ENCODE measurements at places on chromosomes 2 and 18. TPM values are rescaled to one million over a fixed set of nuclear protein-coding genes. Genes with fewer than 3 reads are reported as not detected.

The MC2R gene
- polyA plus RNA-seq = not detected

DNA sequence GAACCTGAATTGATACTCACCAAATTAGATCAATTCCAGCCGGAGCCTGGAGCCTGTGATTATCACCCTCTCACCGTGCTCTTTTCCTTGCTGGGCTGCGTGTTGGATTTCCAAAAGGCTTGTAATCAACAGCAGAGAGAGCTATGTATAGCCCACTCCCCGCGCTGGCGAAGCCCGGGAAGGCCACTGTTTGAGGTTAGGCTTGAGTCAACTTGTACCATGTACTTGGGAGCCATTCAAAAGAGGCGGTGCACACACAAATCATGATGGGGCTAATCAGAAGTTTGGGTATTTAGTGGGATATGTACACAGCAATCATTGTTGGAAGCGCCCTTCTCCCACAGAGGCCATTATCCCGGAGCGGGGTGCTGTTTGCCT is 151.6 kb downstream of the GLI2 start:
- DNase-seq = no peak

- no peak for DNase-seq
Measured at GRCh38 chr2:11679486-11680181, 9.6 kb upstream of the NTSR2 start.

The FBXO15 gene
- 1.2 TPM for polyA plus RNA-seq

The COPS7B gene
- 23.6 TPM for polyA plus RNA-seq

The HNMT gene
- not detected for polyA plus RNA-seq

DNA sequence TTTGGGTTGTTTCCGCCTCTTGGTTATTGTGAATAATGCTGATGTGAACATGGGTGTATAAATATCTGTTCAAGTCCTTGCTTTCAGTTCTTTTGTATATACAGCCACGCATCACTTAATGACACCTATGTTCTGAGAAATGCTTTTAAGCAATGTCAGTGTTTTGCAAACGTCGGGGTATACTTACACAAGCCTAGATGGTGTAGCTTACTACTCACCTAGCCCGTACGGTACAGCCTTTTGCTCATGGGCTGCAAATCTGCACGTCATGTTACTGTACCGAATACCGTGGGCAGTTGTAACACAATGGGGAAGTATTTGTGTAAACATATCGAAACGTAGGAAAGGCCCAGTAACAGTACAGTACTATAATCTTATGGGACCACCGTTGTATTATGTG is 12.4 kb downstream of the RALB start:
- DNase-seq = no peak

The BCL11A gene
- 0.18 TPM for polyA plus RNA-seq

DNA sequence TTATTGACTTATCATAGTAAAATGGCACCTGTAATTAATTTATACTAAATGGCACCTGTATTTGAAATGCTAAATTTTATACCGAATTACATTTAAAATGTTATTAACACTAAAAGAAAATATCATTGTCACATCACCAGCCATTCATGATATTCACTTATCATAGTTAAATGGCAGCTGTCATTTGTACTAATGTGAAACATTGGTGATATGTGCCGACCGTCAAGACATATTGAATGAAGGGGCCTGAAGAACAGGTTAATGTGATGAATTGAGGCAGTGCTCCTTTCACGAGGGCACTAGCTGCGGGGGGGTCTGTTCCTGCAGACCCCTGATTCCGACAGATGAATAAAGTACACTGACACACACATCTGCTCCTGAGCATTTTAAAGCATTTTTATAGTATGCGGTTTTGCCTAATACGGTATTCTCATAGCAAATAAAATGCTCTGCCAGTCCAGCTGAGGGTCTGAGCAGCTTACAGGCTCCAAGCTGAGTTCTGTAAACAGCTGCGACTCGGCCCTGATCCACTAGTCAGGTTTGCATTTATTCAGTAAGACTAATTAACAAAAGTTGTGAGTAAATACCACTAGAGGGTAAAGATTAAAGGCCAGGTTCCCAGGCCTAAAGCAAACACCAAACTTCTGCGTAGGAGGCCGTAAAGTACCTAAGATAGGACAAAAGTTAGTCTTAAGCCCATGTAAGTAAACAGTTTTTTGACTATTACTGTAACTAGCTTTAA is 593.4 kb upstream of the NETO1 start:
- no peak for DNase-seq

The OR6B2 gene
- polyA plus RNA-seq = not detected

- no peak for DNase-seq
Measured at GRCh38 chr2:119721904-119722303, 37.8 kb upstream of the PTPN4 start.

- DNase-seq = no peak
Measured at GRCh38 chr2:42049221-42050009, 1.6 kb downstream of the PKDCC start.

DNA sequence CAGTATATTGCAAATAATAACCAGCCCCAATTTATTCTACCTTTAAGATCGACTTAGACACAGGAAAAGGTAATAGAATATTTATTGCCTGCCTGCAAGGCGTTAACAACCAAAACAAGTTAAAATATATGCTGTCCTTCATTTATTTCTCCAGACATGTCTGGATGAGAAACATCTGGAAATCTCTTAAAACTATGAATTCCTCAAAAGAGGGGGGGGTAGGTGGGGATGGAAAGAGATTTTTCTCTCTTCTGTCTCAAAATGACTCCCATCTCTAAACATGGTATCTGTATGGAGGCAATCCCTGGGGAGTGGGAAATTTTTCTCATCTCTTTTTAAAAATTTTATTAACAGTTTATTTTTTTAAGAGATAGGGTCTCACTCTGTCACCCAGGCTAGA is 113.0 kb downstream of the CDH2 start:
- DNase-seq = no peak

DNA sequence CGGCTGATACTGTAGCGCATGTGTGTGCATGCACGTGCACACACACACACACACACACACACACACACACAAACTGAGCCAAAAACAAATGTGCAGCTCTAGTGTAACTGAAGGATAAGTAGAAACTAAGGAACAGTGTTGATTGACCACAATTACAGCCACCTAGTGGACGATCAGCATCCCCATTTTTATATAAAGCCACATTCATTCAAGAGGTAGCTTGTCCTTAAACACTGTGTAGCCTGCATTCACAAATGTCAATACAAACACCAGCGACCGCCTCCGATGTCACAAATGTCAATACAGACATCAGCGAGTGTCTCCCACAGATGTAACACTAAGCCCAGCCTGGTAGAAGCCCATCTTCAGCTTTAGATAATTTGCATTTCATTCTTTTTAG is 167.4 kb downstream of the PTGR3 start:
- DNase-seq = peak; percentile 15

The DUSP2 gene
- polyA plus RNA-seq = 47.2 TPM

DNA sequence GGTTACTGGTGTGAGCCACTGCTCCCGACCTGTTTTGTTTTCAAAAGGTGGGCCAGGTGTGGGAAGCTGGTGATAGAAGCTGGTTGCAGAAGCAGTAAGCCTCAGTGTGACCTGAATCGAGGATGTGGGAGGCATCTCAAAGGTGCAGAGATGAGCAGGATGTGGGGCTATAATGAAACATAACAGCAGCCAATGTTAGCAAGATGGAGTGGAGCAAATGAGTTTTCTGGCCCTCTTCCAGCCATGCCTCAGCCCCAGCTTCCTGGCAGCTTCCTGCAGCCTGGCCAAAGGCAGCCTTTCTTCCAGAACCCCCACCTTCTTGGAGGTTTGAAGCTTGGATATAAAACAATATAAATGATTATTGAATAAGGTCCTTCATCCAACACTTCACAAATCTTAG is 184.8 kb downstream of the NCK2 start:
- DNase-seq = peak; percentile 80

The CCBE1 gene
- not detected for polyA plus RNA-seq

GRCh38 chr18:72283148-72283925 is 260.8 kb downstream of the CBLN2 start:
- no peak for DNase-seq

GRCh38 chr2:131753640-131754561 is 226.2 kb downstream of the CCDC74A start:
- DNase-seq = no peak

DNA sequence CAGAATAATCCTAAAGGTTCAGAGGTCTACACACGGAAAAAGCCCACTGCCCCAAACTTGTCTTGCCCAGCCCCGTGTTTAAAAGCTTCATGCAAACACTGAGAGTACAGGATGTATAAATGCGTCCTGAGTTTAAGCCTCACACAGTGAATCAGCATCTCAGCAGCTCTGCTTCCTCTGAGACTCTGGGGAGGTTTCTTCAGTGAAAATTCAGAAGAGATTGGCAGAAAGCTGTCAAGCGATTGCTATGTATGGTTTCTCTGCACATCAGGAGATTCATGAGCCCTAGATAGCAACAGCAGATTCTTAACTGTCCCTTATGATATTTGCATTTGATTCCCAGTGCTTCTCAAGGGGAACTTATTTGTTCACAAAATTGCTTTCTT is 27.1 kb downstream of the CRACDL start:
- DNase-seq = no peak

GRCh38 chr2:12502759-12503158 is 214.0 kb upstream of the TRIB2 start:
- no peak for DNase-seq

The CNGA3 gene
- not detected for polyA plus RNA-seq

- no peak for DNase-seq
Measured at GRCh38 chr2:68216454-68217310, 35.6 kb downstream of the PPP3R1 start.

The CD302 gene
- 0.59 TPM for polyA plus RNA-seq

- DNase-seq = no peak
Measured at GRCh38 chr2:172885996-172886395, 150.4 kb downstream of the RAPGEF4 start.

DNA sequence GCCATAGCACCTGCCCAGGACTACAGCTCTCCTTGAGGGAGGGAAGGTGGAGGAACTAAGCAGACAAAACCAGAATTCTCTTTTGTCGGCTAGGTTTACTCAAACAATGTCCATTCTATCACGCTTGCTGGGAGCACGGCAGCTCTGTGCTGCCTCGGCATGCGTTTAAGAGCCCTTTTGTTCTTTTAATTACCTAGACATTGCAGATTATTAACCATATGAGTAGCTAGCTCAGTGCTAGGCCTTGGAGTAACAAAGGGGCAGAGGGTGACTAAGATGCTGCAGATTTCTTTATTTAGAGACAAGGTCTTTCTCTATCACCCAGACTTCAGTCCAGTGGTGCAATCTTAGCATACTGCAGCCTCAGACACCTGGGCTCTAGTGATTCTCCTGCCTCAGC is 11.1 kb downstream of the MSGN1 start:
- no peak for DNase-seq

GRCh38 chr18:46482831-46483230 is 174.2 kb downstream of the LOXHD1 start:
- DNase-seq = no peak

The PAX8 gene
- polyA plus RNA-seq = not detected

GRCh38 chr2:181376442-181376841 is 80.7 kb upstream of the ITGA4 start:
- no peak for DNase-seq

- DNase-seq = no peak
Measured at GRCh38 chr2:181471226-181471625, 14.0 kb downstream of the ITGA4 start.

GRCh38 chr2:130874512-130874911 is 37.8 kb downstream of the ARHGEF4 start:
- no peak for DNase-seq

DNA sequence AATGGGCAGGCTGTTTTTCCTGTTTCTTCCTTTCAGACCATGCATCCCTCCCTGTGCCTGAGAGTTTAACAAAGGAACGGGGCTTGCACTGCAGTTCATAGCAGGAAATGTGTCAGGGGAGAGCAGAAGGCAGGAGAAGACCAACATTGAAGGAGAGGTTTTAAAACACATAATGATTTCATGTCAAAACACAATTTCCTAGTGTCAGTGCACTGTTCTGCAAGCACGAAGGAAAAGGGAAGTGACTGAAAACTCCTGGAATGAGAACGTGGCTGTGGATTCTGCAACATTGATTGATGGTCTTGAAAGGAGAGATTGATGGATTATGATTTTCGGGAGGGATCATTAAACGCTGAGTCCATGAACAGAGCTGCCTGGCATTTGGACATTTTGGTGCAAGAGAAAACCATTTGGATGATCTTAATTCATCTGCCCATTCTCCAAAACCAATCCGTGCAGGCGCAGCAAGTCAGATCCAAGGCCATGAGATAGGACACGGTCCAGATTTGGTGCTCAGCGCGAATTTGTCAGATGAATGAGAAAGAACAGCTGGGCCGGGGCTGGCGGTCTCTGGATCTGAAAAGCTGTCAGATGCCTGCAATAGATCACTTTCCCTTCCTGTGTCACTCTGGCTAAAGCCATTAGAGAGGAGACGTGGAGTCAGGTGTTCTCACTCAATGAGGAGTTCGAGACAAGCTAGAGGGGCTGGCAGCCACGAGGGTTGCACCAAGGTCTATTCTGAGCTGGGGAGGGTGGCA is 38.4 kb downstream of the C1QL2 start:
- DNase-seq = no peak

The SH3RF3 gene
- 0.16 TPM for polyA plus RNA-seq

- no peak for DNase-seq
Measured at GRCh38 chr2:148042219-148042618, 21.3 kb downstream of the MBD5 start.

DNA sequence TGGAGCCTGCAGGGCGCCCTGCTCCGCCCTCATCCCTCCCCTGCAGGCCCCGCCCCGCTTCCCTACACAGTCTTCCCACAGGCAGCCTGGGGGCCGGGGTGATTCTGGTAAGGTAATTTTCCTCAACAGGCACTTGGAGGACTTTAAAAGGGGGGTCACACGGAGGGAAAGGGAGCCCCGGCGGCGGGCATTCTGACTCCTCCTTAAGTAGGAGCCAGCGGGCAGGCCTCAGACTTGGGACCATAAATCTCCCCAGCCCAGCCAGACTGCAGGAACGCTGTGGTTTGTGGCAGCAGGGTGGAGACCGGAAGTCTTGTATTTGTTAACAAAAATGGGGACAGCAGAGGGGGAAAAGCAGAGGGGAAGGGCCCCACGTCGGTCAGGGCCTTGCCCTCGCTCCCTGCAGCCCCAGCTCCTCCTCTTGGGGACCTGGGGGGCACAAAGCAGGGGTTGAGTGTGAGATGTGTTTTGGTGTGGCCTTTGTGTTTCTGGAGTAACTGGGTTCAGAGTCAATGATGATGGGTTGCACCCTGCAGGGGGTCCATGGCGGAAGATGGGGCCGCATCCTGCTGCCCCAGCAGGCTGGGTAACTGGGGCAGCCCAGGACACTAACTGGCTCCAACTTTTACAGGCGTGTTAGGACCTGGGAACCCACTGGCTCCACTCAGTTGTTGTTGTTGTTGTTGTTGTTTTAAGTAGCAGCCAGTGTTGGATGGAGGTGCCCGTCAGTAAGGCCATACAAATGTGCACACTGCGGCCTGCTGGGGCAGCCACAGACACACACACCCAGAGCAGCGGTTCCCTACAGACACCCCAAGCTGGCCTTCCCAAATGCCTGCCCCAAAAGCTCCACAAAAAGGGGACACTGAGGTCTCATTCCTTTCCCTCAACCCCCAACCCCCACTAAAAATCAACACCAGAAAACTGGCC is 27.7 kb downstream of the SMAD7 start:
- no peak for DNase-seq

The RFX8 gene
- polyA plus RNA-seq = 0.16 TPM

- DNase-seq = no peak
Measured at GRCh38 chr18:22494771-22495170, 77.1 kb upstream of the CTAGE1 start.

The DBI gene
- 349 TPM for polyA plus RNA-seq

The GRHL1 gene
- not detected for polyA plus RNA-seq

All from CD4-positive, CD25-positive, alpha-beta regulatory T cell (primary cell).